ENCODE measurements at places on chromosomes 7 and 10. TPM values are rescaled to one million over a fixed set of nuclear protein-coding genes. Genes with fewer than 3 reads are reported as not detected.

FBXL13 gene
- total RNA-seq = 4.0 TPM

CLDN15 gene
- total RNA-seq = 31.1 TPM

EPHB6 gene
- 69.6 TPM for total RNA-seq

GRCh38 chr10:125761961-125762360 is 13.7 kb downstream of the MMP21 start:
- no peak for DNase-seq

DNA sequence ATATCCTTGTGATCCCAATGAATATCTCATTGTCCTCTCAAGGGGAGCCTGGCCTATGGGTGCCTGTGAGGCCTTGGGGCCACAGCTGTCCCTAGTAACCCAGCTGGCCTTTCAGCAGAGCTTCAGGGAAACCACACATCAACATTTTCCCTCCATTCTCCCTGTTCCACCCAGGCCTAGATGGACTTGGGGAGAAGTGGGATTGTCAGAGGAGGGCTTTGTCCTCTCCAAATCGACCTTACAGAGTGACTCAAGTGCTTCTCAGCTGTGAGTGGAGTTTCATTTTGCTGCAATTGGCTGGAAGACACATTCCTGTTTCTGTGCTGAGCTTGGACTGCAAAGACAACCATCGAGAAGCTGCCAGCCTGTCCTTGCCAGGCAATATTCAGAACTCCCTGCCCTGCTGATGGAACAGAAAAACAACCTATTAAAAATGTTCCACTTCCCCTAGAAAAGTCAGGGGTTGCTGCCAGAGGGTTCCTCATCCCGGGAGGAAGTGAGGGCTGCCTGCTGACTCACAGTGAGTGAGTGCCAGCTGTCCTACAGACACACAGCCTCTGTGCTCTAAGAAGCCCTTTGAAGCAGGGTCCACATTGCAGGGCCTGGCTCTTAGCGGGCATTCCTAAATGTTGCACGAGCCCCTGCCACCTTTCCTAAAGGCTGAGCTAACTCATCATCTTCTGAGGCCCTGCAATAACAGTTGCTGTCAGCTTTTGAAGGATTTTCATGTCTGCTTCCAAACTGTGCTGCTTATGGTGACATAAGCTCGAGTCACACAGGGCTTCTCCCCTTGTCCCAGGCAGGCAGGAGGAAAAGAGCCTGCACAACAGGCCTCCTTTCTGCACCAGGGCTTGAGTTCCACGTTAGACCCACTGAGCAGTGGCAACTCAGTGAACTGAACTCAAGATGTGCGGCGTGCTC is 20.5 kb downstream of the STRA8 start:
- DNase-seq = no peak

DNA sequence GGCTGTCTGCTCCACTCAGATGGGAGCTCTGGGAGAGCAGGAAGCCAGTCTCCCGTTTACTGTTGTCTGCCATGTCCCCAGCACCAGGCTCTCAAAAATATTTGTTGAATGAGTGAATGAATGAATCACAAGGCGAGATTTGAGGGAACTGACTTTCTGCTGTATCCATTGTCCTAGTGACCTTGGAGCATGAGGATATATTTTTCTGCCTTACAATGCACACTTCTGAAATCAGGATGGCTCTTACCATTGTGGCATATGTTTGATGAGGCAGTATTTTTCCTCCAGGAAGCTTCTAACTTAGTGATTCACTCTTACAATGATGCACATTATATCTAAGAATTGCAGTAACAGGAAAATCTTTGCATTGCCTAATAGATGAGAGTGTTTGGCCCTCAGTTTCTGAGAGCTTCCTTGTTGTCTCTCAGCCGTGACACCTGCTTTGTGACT is 136.4 kb downstream of the RPS24 start:
- no peak for DNase-seq

DNA sequence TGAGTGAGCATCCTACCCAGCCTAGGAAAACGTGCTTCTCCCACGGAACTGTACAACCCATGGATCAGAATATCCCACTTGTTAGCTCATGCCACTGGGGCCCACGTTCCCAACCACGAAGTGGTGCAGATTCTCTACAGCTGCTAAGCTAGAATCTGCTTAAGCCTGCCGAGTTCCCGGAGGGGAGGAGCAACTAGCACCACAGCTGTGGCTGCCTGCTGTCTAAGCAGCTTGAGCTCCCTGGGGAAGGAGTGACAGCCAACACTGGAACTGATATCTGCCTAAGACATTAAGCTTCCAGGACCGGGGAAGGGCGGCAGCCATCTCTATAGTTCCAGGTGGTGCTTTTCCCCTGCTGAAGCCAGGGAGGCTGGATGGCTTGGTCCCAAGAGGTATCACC is 334.7 kb upstream of the CHRM2 start:
- no peak for DNase-seq

- no peak for DNase-seq
These were observed 6.5 kb upstream of the PODXL start for GRCh38 chr7:131562941-131563340.

GRCh38 chr10:106768204-106768603 is 396.3 kb downstream of the SORCS1 start:
- no peak for DNase-seq

- DNase-seq = no peak
These were observed 216.4 kb downstream of the MLLT10 start for GRCh38 chr10:21750424-21750823.

GRCh38 chr10:119378737-119379067 is 163.8 kb downstream of the RGS10 start:
- no peak for DNase-seq
